Stimulated activated CD4-positive, alpha-beta T cell treated with anti-CD3 and anti-CD28 coated beads, TNF-alpha, amount 100 ng/mL, for 48 hours (primary cell): ENCODE measurements at places on chromosomes 16 and 17.

- DNase-seq = no peak
These were observed 6.6 kb downstream of the DEF8 start for GRCh38 chr16:89955001-89955685.

- DNase-seq = no peak
These were observed 770 bp upstream of the MYH3 start for GRCh38 chr17:10657879-10658278.

DNA sequence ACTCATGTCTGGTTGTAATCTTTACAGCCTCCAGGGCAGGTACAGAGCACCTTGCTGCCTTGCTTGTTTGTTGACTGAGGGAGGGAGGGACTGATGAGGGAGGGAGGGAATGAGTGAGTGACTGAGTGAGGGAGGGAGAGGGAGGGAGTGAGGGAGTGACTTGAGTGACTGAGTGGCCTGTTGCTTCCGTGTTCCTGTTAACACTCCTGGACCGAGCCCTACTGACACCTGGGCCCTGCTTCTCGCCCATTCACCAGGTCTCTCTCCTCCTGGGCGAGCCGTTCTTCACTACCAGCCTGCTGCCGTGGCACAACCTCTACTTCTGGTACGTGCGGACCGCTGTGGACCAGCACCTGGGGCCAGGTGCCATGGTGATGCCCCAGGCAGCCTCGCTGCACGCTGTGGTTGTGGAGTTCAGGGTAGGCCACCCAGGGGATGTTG, 41.2 kb downstream of the PRMT7 start:
- no peak for DNase-seq

DNA sequence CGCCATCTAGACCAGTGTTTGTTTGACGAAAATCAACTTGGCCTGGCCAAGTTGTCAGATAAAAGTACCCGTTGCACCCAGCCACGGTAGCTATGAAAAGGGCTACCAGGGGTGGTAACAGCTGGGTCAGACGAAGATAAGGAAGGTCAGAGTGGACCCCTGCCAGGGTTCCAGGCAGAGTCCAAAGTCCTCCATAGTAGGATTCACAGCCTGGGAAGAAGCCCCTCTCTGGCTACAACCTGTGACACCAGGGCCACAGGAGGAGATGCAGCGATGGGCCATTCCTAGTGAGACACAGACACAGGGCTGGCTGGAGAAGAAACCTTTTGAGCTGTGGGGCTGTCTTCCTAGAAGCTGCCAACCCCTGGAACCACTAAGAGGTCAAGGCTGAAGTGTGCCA, 39.3 kb downstream of the MEAK7 start:
- DNase-seq = no peak

- DNase-seq = no peak
These were observed 1.9 kb upstream of the ST6GALNAC1 start for GRCh38 chr17:76645481-76645880.

GRCh38 chr16:77723108-77723514, 797 bp downstream of the NUDT7 start:
- DNase-seq = no peak

DNA sequence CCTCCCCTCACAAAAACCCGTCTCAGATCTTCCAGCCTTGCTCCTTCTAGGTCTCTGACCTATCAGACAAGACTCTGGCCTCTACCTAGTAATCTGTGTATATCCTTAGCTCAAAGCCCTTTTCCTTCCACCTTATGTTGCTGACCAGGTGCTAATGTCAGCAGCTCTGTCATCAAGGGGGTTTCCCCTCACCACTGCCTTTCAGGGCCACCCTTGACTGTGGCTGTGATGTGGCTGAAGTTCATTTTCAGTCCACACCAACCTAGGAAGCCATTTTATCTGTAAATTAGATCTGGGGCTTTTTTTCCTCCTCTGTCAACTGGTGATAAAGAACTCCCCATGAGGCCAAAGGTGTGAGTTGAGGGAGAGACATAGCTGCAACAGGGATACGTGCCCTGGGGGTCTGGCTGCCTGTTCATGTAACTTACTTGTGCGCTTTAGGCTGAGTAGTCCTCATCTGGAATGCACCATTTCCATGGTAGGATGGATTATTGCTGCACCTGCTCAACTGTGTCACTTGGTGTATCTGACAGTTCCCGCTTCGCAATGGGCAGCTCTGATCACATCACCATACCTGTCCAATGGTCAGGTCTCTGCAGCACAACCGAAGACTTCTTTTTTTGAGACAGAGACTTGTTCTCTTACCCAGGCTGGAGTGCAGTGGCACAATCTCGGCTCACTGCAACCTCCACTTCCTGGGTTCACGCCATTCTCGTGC, 14.7 kb upstream of the RUNDC3A start:
- no peak for DNase-seq

GRCh38 chr17:49180303-49180702, 30.1 kb downstream of the GNGT2 start:
- DNase-seq = peak; percentile 41

- DNase-seq = no peak
These were observed 238.6 kb upstream of the GSE1 start for GRCh38 chr16:85374571-85374872.

DNA sequence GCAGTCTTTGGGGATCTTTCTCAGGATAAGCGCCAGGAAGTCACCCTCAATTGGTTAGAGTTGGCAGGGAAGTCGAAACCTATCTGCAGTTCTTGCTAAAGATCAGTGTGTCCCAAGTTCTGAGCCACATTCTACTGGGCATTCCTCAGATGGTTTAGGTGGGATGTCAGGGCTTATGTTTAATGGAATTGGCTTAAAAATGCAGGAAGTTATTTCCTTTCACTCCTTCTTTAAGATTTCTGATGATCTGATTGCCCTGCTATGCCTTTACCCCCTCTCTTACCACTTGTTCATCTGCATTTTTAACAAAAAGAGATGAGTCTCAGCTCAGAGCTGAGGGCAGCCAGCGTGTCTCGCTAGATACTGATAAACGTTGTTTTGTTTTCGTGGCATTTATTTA, 30.8 kb downstream of the FOXL1 start:
- no peak for DNase-seq

DNA sequence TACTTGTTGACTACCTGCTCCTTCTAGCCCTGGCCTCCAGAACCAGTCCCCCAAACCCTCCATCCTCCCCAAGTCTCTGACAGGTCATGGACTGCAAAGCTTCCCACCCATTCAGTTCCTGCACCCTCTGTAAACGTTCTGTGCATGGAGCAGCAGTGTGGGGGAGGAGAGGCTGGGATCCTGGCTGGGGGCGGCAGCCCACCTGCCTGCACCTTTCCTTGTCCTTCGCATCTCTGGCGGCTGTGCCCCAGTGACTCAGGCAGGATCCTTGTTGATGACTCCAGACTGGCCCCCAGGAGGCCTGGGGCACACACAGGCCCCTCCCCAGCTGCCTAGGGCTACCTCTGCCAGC, 1.6 kb upstream of the PKMYT1 start:
- no peak for DNase-seq

- no peak for DNase-seq
These were observed 92.5 kb upstream of the RBL2 start for GRCh38 chr16:53341792-53342191.

- peak; percentile 67 for DNase-seq
These were observed 432 bp downstream of the ZNF276 start for GRCh38 chr16:89721546-89722391.

GRCh38 chr17:9811537-9811936, 10.3 kb downstream of the GSG1L2 start:
- DNase-seq = no peak

- no peak for DNase-seq
These were observed at the start of gene IRX5 for GRCh38 chr16:54930005-54930868. Gene IRX5 (plus strand): TSS chr16:54930865. CDS start chr16:54931199, 334 bp downstream.

DNA sequence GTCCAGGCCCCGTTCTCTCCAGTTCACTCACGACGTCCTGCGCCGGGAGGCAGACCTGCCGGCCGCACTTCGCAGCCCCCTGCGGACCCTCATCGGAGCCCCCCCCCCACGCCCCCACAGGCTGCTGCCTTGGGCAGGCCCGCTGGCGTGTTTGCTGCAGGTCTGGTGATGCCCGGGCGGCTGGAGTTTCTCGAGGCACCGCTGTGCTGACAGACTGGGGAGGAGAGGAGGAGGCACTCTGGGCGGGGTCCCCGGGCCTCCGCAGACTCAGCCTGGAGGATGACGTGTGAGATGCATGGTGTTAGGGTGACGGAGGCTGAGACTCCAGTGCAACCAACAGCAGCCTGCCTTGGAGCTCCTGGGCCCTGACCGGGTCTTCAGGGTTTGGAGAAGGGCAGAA, 24.1 kb downstream of the BAIAP2 start:
- DNase-seq = no peak

DNA sequence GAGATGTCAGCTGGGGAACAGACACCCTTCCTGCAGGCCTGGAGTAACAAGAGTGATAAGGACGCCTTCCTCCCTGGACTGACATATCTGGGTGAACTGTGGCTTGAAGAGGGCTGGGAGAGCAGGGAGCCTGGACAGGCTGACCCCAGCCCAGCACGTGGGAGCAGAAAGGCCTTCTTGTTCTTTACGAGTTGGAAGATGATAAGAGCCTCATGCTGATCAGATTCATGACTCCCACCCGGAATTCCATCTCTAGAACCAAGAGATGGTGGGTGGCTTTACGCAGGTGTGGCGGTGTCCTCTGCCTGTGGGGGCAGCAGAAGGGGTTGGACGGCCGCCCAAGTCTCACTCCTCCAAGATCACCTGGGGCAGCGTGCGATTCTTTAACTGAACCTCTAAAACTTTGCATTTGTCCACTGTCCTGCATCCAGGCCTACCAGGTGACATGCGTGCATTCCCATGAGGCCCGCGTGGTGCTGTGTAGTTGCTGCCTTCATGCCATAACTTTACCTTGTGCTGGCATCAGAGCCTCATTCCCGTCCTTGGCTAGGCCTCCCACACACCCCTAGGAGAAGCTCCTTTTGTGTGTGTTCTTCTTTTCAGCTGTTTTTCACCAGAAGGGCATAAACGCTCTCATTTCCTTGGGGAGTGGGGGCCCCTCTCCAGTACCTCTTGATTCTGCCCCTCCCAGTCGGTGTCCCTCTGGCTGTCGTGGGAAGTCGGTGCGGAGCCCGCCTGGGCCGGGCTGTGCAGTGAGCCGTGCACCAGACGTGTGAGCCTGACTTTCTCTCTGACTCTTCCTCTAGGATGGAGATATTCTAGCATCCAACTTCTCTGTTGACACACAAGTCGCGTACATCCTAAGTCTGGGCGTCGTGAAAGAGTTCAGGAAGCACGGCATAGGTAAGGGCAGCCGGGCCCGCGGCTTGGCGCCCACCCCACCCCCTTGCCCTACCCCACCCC, 13.3 kb downstream of the C16orf90 start:
- DNase-seq = no peak

DNA sequence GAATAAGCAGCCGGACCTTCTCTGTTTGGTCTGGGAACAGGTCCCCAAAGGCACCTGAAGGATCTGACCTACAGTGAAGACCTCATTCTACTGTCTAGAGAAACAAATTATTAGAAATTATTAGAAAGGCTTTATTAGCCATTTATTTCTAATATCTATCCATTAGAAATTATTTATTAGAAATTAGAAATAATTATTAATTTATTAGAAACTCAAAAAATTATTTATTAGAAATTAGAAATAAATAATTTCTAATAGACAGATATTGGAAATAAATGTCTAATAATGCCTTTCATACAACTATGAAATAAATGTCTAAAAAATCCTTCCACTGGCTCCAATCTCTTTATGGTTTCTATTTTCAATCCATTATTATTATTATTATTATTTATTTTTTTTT, 285.7 kb upstream of the ERCC4 start:
- no peak for DNase-seq

DNA sequence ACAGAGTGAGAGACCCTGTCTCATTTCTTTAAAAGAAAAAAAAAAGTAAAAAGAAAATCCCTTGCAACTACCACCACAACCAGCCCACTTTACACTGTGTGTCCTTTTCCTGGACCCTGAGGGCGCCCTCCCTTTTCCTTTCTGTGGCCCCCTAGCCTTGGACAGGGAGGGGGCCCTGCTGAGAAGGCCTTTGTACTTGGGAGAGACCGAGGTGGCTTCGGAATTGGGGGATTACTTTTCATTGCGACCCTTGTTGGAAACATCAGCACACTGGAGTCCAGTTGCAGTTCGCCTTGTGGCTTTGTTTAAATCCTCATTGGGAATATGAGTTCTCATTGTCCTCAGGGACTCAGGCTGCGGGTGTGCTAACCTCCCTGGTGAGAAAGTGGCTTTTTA, 9.4 kb upstream of the DNASE1 start:
- no peak for DNase-seq

GRCh38 chr17:29615492-29616299, 7.0 kb downstream of the CORO6 start:
- peak; percentile 67 for DNase-seq

- DNase-seq = no peak
These were observed 14.7 kb upstream of the TRIM25 start for GRCh38 chr17:56928586-56928985.

- DNase-seq = no peak
These were observed 177.1 kb downstream of the SNX29 start for GRCh38 chr16:12153662-12154061.

- DNase-seq = no peak
These were observed 206.3 kb upstream of the TOM1L1 start for GRCh38 chr17:54694287-54694887.

GRCh38 chr16:88649195-88649923, 1.5 kb downstream of the CYBA start:
- DNase-seq = no peak

DNA sequence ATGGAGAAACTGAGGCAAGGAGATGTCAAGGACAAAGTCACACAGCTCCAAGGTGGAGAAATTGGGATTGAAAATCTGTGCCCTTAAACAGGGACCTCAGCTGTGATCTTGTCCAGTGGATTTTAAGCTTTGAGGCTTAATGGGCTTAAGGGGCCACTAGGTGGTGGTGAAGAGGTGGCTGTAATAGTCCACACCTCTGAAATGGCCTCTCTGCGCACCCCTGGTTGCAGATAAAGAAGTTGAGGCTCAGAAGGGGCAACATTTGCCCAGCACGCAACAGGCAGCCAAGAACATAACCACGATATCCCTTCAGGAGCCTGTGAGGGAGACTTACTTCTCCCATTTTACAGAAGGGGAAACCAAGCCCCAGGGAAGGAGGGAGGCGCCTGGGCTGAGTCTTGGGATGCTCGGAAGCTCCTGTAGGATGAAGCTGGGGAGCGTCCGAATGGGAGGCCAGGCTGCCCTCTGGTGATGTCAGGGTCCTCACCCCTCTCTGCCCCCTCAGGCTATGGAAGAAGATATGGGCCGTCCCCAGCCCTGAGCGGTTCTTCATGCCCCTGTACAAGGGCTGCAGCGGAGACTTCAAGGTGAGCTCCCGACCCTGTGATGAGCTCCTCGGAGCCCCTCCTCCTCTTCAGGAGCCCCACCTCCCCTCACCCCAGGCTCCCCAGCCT, 43.7 kb downstream of the IL21R start:
- no peak for DNase-seq

DNA sequence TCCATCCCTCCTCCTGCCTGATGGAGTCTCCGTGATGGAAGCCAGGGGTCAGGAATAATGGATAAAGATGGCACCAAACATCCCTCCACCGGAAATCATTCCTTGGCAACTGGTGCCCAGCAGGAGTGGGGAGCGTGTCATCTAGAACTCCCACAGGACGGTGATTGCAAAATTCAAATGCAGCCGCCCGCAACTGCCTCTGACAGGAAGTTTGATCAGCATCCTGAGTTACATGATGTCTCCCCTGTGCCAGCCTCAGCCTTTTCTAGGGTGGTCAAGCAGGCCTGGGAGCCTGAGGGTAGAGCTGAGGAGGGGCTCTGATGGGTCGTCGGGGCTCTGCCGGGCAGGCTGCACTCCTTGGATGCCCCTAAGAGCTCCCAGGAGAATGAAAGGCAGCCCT, 52.8 kb downstream of the GSG1L start:
- no peak for DNase-seq

GRCh38 chr17:73137376-73137775, 27.4 kb upstream of the SSTR2 start:
- DNase-seq = no peak
